ENCODE measurements at places on chromosomes 6 and 20. TPM values are rescaled to one million over a fixed set of nuclear protein-coding genes. Genes with fewer than 3 reads are reported as not detected.

The TBX18 gene
- total RNA-seq = not detected

GRCh38 chr6:1606780-1607515 lies 2.8 kb upstream of the FOXC1 start:
- no peak for DNase-seq

DNA sequence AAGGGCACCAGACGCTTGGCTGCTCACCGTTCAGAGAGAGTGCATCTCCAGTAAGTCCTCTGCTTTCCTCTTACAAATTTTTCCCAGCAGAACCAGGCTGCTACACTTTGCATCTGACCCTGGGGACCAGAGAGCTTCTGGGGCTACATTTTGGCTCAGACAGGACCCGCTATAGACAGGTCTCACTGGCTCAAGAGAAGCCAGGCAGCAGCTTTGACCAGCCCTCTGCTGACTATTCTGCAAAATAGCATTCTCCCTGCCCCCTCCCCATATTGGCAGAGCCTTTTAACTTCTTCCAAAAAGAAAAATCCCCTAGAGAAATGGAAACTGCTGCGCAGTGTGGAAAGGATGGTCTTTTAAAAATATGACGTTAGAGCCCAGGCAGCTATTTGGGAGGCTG lies 37.2 kb downstream of the CPXM1 start:
- no peak for DNase-seq

DNA sequence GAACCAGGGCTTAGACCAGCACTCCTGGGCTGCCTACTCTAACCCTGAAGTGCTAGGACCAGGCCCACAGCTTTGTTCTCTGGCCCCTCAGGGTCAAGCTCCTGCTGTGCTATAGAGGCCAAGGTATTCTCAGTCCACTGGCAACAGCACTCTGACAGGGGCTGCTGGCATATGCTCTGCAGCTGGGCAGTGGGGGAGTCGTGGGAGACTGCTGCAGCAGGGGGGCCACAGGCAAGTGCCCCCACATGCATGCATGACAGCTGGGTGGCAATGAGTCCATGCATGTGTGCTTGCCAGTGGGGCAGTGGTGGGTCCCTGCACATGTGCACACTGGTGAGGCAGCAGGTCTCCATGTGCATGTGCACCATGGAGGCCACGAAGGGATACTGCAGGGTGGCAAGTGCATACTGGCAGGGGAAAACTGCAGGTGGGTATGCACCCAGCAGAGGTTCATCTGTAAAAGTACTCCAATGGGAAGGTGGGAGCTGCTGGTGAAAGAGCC lies 364.9 kb upstream of the IRAK1BP1 start:
- no peak for DNase-seq

DNA sequence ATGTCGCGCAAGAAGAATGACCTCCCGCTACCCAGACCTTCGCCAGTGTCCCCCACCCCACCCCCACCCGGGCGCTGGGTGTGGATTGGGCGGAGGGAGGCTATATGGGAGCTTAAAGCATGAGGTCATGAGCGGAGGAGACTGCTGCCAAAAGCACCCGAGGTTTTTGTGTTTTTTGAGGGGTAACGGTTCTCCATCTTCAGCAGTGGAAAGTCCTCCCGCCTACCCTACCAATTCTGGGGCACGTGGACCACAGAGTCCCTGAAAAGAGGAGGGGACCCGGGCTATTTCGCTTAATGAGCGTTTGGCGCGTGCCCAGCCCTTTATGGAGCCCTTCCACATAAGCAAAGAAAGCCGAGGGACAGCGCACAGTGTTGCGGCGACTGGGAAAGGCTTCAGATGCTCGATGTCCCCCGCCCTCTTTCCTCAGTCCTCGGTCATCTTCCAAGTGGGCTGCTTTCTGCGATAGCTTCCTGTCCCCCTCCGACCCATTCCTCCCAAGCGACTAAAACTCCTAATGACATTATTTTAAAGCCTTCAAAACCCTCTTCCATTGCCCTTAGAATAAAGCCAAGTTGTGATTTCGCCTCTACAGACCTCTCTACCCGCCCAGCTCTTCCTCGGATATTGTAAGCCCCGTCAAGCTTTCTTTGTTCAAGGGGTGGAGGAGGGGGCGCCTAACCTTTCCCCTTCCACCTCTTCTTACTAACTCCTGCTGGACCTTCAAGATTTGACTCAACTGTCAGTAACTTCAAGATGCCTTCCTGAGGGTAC lies 2.1 kb upstream of the TRERF1 start:
- DNase-seq = peak; percentile 16

- no peak for DNase-seq
These were observed 10.7 kb upstream of the MPC1 start for GRCh38 chr6:166393535-166393823.

GRCh38 chr6:52568320-52568719 lies 8.5 kb downstream of the TRAM2 start:
- no peak for DNase-seq

GRCh38 chr20:60038400-60039008 lies 80.3 kb downstream of the CDH26 start:
- DNase-seq = no peak
